H9 (cell line): ENCODE measurements at places on chromosomes 16 and 17.
A peak's percentile ranks its signal among the peaks of the same experiment; 100 is the strongest.

DNA sequence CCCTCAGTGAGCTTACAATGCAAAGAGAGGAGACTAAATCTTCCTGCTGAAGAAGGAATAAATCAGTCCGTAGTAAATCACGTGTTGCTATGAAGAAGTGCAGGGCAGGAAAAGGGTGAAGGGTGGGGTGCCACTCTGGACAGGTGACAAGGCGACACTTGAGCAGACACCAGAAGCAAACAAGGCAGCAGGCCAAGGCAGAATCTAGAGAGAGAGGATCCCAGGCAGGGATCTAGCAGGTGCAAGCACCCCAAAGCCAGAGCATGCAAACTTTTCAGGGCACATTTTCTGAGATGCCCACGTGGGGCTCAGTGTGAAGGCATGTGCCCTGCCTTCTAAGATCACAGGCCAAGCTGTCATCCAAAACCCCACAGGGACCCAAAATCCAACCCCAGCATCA, 193.3 kb downstream of the ZNF423 start:
- peaks cover 2% of the 10 kb centered on the region; the same call in 1 of the 2 replicates for H3K4me1 ChIP-seq
- DNase-seq, result no peak
- H3K4me3 ChIP-seq, result no peak overlapping the region
- no peaks in the 10 kb centered on the region for H3K27me3 ChIP-seq

GRCh38 chr17:67475161-67475937, 98.3 kb downstream of the PITPNC1 start:
- H3K36me3 ChIP-seq, result peaks cover 10% of the 10 kb centered on the region
- no peak overlapping the region for H3K27ac ChIP-seq
- no peaks in the 10 kb centered on the region for H3K27me3 ChIP-seq
- peak; percentile 85 for DNase-seq
- H3K4me3 ChIP-seq, result no peak overlapping the region

GRCh38 chr17:81491761-81492160, 20.8 kb downstream of the ACTG1 start:
- H3K4me1 ChIP-seq, result peaks cover 3% of the 10 kb centered on the region; the same call in 1 of the 2 replicates
- H3K36me3 ChIP-seq, result no peaks in the 10 kb centered on the region
- no peak overlapping the region for H3K27ac ChIP-seq
- no peak overlapping the region for H3K4me3 ChIP-seq
- H3K27me3 ChIP-seq, result no peaks in the 10 kb centered on the region; the same call in 1 of the 2 replicates

DNA sequence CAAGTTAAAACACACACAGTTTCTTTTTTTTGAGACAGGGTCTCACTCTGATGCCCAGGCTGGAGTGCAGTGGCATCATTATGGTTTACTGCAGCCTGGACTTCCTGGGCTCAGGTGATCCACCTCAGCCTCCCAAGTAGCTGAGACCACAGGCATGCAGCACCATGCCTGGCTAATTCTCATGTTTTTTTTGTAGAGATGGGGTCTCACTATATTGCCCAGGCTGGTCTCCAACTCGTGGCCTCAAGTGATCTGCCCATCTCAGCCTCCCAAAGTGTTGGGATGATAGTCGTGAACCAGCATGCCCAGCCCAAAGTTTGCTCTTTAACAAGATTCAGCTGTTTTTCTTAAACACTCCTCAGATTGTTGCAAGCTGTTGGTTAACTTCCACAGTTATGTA, 39.0 kb downstream of the PRPSAP2 start:
- H3K36me3 ChIP-seq, result peaks cover 40% of the 10 kb centered on the region
- no peak for DNase-seq
- H3K4me1 ChIP-seq, result no peaks in the 10 kb centered on the region
- H3K27ac ChIP-seq, result no peak overlapping the region
- H3K27me3 ChIP-seq, result no peaks in the 10 kb centered on the region; the same call in 1 of the 2 replicates

- H3K4me3 ChIP-seq, result no peak overlapping the region
- no peaks in the 10 kb centered on the region for H3K36me3 ChIP-seq
- no peak overlapping the region for H3K27ac ChIP-seq
- peak; percentile 33 for DNase-seq
- H3K27me3 ChIP-seq, result peaks cover 24% of the 10 kb centered on the region
Measured at GRCh38 chr17:81348097-81349055, 46.9 kb upstream of the BAHCC1 start.

- H3K27ac ChIP-seq, result no peak overlapping the region
- no peaks in the 10 kb centered on the region for H3K27me3 ChIP-seq
Measured at GRCh38 chr17:41537614-41537954, 9.5 kb upstream of the KRT19 start.

DNA sequence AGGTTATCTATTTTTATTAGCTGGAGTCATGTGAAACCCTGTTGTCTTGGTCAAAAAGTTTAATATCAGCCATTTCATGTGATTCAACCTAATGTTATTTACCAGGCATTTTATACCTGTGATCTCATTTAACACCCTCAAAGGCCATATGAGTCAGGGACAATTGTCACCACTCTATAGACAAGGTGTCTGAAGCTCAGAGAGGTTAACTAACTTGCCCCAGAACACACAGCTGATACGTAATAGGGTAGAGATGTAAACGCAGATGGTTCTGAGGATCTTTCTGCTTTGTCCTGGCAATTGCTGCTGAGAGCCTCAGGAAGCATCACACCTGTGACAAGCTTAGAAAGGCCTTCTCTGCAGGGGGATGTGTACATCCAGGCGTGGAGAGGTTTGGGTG, 4.9 kb downstream of the CD300A start:
- peaks cover 2% of the 10 kb centered on the region for H3K36me3 ChIP-seq
- H3K27me3 ChIP-seq, result peaks cover 4% of the 10 kb centered on the region; the same call in 1 of the 2 replicates
- no peak overlapping the region for H3K4me3 ChIP-seq
- no peak for DNase-seq

DNA sequence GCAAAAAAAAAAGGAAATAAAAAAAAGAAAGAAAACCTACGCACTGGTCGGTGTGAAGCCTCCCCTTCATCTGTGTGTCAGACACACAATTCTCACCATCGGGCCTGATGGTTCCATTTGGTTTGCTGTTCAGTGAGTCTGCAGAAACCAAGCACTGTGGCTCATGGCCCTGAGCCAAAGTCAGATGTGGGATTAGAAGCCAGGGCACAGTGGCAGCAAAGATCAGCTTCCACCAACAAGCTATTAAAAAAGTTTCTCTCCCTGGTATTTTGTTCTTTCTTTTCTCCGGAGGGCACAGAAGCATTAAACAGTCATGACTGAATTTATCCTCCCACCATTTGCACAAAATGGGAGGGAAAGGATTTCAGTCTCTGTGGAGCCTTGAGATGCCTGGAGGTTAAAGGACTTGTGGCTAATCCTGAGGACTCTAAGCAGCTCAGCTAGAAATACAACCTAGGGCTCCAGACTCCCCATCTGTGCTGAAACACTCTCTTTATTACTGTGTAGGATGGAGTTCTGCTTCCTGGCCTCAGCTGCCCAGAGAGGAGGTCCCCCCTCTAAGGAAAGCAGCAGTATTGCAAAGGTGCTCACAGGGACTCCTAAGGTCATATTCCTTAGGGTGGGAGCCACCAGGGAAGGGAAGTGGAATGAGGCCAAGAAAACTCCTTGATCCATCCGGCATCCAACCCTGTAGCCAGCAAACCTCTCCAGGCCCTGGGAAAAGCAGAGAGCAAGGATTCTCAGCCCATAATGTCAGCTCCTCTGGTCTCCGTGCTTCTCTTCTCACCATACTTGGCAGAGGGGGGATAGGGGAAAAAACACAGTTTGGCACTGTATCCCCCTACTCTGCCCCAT, 28.2 kb downstream of the SLC39A11 start:
- H3K27me3 ChIP-seq, result no peaks in the 10 kb centered on the region
- H3K36me3 ChIP-seq, result no peaks in the 10 kb centered on the region; the same call in 1 of the 2 replicates
- no peak for DNase-seq
- no peak overlapping the region for H3K27ac ChIP-seq

GRCh38 chr17:61689610-61690180, 98.7 kb upstream of the NACA2 start:
- no peaks in the 10 kb centered on the region for H3K4me1 ChIP-seq
- peaks cover 24% of the 10 kb centered on the region for H3K36me3 ChIP-seq
- no peak for DNase-seq
- H3K27ac ChIP-seq, result no peak overlapping the region
- H3K4me3 ChIP-seq, result no peak overlapping the region

DNA sequence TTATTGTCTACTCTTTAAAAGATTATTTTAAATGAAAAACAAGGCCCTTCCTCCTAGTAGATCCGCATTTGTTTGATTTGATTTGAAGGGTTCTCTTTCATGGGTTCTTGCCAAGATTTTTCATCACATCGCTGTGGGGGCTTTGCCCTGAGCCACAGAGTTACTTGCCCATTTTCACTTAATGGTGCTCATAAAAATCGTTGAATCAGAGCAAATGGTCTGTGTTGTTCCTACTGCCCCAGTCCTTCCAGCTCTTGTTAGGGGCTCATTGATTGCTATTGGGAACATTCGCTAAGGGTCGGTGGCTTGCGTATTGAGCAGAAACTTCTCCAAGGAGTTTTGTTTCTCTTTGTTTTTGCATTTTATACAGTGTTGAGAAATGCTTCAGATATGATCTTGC, 1023.4 kb upstream of the CDH8 start:
- no peaks in the 10 kb centered on the region for H3K27me3 ChIP-seq
- 0 out of 2 replicates have a peak, but pooled peaks cover 6% of the 10 kb centered on the region for H3K36me3 ChIP-seq
- no peaks in the 10 kb centered on the region for H3K4me1 ChIP-seq
- H3K4me3 ChIP-seq, result no peak overlapping the region

DNA sequence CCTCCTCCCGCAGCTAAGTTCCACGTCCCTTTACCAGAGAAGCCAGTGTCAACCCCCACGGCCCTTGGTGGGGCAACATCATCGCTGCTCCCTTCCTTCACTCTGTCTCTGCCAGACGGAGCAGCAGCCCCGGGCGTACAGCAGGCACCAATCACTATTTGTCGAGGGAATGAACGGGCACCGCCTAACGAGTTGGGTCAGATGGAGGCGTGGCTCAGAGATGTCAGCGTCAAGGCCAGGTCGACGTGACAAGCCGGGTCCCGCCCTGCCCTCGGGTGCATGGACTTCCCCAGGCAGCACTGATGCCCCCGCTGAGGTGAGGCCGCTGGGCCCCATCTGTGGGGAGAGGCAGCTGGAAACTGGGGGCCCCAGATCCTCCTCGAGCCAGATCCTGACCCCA, 50.0 kb downstream of the CBFA2T3 start:
- no peaks in the 10 kb centered on the region for H3K36me3 ChIP-seq
- H3K27ac ChIP-seq, result no peak overlapping the region
- H3K27me3 ChIP-seq, result no peaks in the 10 kb centered on the region
- no peak overlapping the region for H3K4me3 ChIP-seq
- DNase-seq, result no peak

- peak; percentile 100 for DNase-seq
- H3K36me3 ChIP-seq, result no peaks in the 10 kb centered on the region
- peak overlapping the region; percentile 86 for H3K4me3 ChIP-seq
- no peaks in the 10 kb centered on the region for H3K27me3 ChIP-seq
Measured at GRCh38 chr17:18158022-18158600, 25.5 kb upstream of the ALKBH5 start.

DNA sequence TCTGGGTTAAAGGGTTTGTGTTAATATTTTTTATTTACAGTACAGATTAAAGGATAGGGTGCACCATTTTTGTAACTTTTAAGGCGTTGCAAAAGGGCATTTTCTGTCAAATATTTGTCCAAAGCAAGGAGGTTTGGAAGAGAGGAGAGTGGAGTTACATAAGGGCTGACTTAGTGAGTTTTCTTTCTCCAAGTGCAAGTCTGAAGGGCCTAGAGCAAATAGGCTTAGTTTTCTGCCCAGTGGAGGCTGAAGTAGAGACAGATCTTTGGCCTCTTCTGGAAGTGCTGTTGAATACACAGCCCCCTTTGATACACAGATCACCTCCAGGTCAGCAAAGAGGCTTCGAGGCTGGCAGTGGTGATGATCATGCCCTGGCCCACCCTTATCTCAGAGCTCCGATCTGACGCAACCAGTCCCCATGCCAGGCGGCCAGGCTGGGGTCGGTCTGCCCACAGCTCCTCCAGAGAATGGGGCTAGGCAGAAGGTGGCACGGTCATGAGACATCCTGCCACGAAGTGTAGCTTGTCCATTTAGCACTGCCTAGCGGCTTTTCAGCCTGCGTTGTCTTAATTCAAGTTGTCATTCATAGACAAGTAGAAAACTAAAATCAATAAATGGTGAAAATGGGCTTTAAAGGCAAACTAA, 79.5 kb upstream of the IRX3 start:
- no peaks in the 10 kb centered on the region; the same call in 1 of the 2 replicates for H3K4me1 ChIP-seq
- H3K4me3 ChIP-seq, result no peak overlapping the region
- H3K36me3 ChIP-seq, result no peaks in the 10 kb centered on the region
- no peaks in the 10 kb centered on the region for H3K27me3 ChIP-seq
- no peak overlapping the region for H3K27ac ChIP-seq

- H3K4me1 ChIP-seq, result no peaks in the 10 kb centered on the region
- H3K4me3 ChIP-seq, result no peak overlapping the region
- no peak overlapping the region for H3K27ac ChIP-seq
Measured at GRCh38 chr17:78798695-78799559, 16.9 kb upstream of the CYTH1 start.

- DNase-seq, result no peak
- no peak overlapping the region for H3K27ac ChIP-seq
- H3K4me3 ChIP-seq, result no peak overlapping the region
Measured at GRCh38 chr16:10812312-10813098, 6.1 kb downstream of the TVP23A start.
